ENCODE measurements at places on chromosomes 3 and 15. TPM values are rescaled to one million over a fixed set of nuclear protein-coding genes. Genes with fewer than 3 reads are reported as not detected.

DNA sequence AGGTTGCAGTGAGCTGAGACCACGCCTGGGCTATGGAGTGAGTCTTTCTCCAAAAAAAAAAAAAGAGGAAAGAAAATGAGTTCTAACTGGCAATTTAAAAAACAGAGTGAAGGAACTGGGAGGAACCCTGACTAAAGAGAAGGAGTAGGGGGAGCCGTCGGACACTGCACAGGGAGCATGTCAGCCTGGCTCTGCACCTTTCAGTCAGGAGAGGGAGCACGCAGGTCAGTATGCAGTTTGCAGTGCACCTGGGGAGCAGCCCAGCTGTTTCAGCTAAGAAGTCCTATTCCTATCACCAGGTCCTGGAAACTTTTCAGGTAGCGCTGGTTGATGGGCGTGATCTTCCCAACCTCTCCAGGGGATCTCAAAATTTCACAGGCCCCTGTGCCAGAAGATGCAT lies 14.9 kb upstream of the ZXDC start:
- DNase-seq, result no peak

GRCh38 chr3:71570546-71570945 lies 13.0 kb downstream of the FOXP1 start:
- no peak for DNase-seq

DNA sequence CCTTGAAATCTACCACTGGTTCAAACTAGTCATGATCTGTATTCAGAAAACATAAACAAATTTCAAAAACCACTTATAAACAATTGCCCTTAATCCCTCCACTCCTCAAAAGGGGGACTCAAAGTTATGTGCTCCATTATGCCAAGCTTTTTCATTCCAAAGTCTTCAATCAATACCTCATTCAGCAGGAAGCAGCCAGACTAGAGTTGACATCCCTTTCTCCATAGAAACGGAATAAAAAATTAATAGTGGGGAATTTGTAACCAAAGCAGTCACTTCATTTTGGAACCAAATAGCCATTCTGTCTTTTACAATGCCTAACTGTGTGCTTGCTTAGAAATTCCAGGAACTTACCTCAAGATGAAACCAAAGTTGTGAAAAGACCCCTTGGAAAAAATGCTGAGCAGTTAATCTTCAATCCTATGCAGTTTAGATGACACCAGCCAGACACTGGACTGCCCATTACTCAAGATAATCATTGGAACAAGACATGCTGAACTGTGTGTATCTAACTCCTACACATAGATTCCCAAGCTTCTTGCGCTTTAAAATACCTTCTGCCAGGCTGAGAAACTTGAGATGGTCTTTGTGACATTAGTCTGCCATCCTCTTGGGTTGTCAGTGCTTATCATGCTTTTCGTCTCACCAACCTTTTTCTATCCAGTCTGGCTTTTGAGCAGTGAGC lies 406.2 kb downstream of the PLOD2 start:
- DNase-seq, result no peak

DNA sequence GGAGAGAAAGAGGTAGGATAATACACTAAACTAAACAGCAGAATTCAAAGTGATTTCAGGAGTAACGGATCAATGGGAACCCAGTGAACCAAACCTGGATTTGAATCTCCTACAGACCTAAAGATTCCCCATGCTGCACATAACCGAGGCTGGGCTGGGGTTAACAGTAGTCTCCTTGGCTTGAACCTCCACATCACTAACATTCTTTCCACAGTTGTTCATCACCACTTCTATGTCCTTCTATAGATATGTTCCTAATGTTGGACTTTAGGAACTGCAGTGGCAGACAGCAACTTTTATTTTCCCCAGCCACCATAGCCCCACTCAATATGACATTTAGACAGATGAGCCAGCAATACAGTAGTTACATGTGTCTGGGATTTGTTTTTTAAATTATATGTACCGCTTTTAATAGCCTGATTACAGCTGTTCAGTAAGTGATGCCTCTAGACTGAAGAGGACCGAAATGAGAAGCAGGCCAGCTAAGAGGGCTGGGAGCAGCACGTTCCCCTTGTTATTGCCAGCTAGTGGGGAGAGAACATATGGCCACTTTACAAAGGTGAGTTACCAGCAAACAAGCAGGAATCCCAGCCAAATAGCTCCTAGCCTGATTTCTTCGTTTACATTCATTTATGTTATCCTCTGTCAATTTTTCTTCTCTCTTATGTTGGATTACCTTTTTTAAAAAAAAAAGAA lies 472.6 kb upstream of the CDIN1 start:
- no peak for DNase-seq

GRCh38 chr15:93829115-93829870 lies 402.1 kb upstream of the MCTP2 start:
- no peak for DNase-seq

DNA sequence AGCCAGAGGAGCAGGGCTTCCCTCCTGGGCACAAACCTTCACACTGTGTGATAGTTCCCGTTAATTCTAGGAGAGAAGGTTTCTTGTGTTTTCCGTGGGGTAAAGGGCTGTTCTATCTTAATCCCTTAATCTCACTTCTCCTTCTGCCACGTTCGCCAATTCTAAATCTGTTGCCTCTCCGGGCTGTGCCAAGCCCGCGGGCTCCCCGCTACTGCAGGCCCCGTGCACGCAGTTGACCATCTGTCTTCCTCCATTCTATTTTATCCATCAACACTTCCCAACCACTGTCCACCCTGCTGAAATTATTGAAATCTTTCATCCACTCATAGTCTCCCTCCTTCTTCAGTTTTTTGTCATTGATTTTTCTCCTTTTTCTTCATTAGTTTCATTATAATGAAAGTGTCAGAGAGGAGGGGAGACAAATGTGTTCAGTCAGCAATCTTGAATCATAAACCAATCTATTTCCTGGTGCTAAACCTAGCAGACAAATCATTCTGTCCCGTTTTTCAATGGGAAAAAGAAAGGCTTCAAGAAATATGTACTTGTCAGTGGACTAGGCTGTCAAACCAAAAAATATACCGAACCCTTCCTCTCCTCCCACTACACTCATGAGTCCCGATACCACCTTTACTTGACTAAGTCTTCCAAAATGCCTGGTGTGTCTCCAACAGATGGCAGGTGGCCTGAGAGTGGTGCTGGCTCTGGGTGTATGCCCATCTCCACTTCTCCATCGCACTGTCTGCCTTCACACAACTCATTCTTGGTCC lies 39.6 kb downstream of the SLCO2A1 start:
- no peak for DNase-seq

DNA sequence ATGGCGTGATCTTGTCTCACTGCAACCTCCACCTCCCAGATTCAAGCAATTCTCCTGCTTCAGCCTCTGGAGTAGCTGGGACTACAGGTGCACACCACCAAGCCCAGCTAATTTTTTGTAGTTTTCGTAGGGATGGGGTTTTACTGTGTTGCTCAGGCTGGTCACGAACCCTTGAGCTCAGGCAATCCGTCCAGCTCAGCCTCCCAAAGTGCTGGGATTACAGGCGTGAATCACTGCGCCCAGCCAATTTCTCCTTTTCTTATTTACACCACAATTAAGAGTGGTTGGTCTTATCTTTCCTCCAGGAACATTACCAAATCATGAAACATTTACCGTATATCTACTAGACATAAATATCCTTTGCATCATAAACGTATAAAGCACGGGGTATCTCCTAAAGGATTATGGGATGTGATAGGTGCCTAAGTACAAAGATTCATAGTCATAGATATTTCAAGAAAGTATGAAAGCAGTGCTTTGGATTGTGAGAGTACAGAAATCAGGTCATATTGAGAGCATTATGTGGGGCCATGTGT lies 194.5 kb downstream of the RBMS3 start:
- DNase-seq, result no peak

DNA sequence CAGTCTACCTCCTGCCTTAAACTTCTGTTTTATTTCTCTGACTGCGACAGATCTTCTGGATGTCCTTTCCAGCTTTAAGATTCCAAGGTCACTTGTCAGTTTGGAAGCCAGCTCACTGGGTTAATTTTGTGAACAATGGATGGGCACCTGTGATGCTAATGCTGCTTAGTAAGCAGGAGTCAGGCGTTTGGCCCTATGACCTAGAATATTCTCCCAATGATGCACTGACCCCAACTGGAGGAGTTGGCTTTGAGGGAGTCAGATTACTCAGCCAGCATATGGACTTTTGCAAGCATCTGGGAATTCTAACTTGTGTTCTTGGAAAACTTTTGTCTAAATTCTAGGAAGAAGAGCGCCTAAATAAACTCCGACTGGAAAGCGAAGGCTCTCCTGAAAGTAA lies 28.1 kb downstream of the HACD3 start:
- DNase-seq, result no peak

- DNase-seq, result no peak
Measured at GRCh38 chr3:95613993-95614392, 1200.4 kb upstream of the EPHA6 start.

- DNase-seq, result no peak
Measured at GRCh38 chr3:17243621-17244020, 358.9 kb downstream of the PLCL2 start.

PLSCR2 gene
- total RNA-seq, result not detected

CD80 gene
- total RNA-seq, result not detected

MGA gene
- 25.8 TPM for total RNA-seq

CHRNA5 gene
- total RNA-seq, result 0.71 TPM

FBXL2 gene
- total RNA-seq, result 1.3 TPM

RLBP1 gene
- total RNA-seq, result not detected

All from psoas muscle (tissue), 8 donors.